ENCODE measurements at places on chromosomes 3 and 15. TPM values are rescaled to one million over a fixed set of nuclear protein-coding genes. Genes with fewer than 3 reads are reported as not detected.

- no peak for DNase-seq
Measured at GRCh38 chr15:48985516-48985915, 21.8 kb upstream of the SHC4 start.

DNA sequence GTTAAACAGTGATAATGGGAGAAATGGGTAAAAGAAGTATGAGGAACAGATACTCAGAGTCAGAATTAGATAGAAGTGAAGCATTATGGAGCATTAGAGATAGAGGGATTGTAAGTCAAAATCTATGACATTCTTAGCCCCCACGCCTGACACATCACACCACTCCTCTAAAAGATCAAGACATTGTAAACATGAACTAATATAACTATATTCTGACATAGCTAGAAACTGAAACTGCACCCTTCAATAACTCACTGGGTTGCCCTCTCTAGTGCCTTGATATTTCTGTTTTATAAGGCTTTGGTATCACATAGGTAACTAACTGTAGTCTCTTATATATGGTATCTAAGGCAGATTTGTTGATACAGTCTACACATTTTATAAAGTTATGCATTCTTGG is 684.3 kb upstream of the DPPA4 start:
- no peak for DNase-seq

- no peak for DNase-seq
Measured at GRCh38 chr3:54533856-54534255, 394.0 kb downstream of the LRTM1 start.

GRCh38 chr3:40951636-40952035 is 247.7 kb upstream of the CTNNB1 start:
- no peak for DNase-seq

DNA sequence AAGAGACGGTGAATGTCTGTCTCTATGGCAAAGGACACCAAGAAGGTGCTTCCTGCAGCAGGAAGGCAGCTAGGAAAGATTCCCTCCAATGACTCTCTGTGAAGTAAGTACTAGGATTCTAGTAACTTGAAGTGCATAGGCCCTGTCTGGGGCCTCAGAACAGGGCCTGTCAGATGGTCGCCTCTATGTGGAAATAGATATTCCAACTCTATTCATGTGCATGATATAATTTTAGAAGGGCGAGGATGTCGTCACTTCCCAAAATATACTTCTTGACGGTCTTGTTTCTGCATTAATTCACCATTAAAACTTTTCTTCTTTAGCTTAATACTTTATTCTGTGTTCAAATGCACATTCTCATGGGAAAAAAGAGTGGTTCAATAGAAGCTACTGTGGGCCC is 167.0 kb downstream of the TLE3 start:
- no peak for DNase-seq

DNA sequence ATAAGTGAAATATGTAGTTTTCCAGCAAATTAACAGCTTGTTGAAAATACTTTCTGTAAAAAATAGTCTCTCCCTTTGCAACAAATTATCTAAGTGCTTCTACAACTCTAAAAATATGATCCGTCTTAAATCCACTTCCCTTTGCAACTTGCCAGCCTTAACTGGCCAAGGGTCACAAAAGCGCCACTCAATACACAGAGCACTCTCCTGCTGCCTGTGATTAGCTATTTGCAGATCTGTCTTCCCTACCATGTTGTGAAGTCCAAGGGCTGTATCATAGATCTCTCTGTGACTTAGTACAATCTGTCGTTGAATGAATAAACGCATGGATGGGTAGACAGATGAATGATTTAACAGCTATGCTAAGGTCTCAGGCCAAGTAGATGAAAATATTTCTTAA is 76.2 kb downstream of the ITGB5 start:
- DNase-seq = no peak

The LYZL4 gene
- not detected for polyA plus RNA-seq

The SLC27A2 gene
- polyA plus RNA-seq = 17.9 TPM

All from muscle of arm (tissue), 14 donors.